LNCaP clone FGC (cell line): ENCODE measurements at places on chromosomes 13 and 19.

DNA sequence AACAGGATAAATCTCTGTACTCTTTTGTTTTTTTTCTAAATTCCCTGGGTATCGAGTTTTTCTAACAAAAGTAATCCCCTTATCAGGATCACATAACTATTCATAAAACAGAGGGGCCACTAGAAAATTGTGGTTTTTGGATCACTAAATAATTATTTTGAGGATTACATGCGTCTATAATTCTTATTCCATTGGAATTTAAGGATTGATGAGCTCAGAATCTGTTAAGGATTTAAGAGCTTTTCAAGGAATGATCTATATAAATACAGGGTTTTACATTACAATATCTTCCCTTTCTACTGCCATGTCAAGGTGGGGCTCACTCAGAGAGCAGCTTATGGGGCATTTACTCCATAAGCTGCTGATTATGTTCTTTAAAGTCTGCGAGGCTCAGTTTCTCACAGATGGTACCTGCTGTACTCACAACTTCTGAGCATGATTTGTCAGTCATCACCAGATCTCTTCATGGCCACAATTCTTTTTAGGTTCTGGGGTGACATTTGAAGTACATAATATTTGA, 449.8 kb downstream of the PCDH17 start:
- no peak for DNase-seq

- DNase-seq: no peak
These were observed 413.9 kb downstream of the KLF12 start for GRCh38 chr13:73720216-73720840.

GRCh38 chr13:60974296-60974695, 441.4 kb downstream of the PCDH20 start:
- DNase-seq: no peak

GRCh38 chr13:92354583-92354982, 872.0 kb upstream of the GPC6 start:
- DNase-seq: no peak

GRCh38 chr13:114023716-114024602, 50.1 kb upstream of the C13orf46 start:
- DNase-seq: no peak

DNA sequence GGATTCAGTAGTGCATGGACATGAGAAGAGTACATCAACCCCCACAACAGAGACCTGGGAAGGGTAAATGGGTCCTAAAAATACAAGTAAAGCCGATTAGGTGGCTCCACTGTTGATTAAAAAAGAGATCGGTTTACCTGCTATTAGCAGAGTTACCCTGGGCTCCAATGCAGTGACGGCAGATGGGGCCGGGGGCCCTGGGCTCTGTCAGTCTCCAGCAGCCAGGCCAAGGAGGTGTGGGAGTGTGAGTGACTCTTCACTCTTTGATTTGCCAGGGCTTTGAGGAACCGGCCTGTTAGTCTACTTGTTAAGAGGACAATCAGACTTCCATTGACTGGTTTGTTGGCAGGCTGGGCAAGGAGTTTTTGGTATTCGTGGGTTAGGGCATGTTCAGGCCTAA, 1368.7 kb downstream of the UQCRFS1 start:
- DNase-seq: no peak

- DNase-seq: no peak
These were observed 525.8 kb downstream of the MYO16 start for GRCh38 chr13:109154966-109155761.

DNA sequence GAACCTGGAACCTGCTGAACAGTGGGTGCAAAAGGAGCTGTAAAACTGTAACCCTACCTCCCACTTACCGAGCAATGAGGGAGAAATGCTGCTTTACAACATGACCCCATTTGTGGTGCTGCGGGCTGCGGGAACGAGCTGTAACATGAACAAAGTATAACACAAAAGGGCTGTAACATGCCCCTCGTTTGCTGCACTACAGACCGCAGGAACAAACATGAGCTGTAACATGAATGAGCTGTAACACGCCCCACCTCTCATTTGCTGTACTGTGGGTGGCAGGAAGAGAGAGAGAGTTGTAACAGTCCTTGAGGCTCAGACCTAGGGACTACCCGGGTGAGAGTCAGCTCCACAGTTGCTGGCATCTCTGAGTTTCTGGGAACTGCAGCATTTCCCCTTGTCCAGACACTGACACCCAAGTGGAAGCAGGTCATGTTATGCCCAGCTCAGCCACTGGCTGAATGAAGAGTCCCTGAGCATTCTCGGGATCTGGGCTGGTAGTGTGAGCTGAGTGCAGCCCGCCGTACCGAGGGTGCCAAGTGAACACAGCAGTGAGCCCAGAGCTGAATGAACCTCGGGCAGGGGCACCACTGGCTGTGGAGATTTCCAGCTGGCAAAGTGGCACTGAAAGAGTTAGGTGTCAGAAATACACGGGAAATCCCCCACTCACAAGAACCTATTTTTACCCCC, 1385.3 kb upstream of the SPRY2 start:
- no peak for DNase-seq

GRCh38 chr13:111954661-111955411, 112.1 kb upstream of the SOX1 start:
- no peak for DNase-seq

GRCh38 chr19:35902870-35903475, 644 bp downstream of the HCST start:
- DNase-seq: no peak

GRCh38 chr13:20798027-20798426, 24.3 kb upstream of the EEF1AKMT1 start:
- no peak for DNase-seq

GRCh38 chr13:31200637-31200971, 829 bp downstream of the B3GLCT start:
- DNase-seq: no peak

DNA sequence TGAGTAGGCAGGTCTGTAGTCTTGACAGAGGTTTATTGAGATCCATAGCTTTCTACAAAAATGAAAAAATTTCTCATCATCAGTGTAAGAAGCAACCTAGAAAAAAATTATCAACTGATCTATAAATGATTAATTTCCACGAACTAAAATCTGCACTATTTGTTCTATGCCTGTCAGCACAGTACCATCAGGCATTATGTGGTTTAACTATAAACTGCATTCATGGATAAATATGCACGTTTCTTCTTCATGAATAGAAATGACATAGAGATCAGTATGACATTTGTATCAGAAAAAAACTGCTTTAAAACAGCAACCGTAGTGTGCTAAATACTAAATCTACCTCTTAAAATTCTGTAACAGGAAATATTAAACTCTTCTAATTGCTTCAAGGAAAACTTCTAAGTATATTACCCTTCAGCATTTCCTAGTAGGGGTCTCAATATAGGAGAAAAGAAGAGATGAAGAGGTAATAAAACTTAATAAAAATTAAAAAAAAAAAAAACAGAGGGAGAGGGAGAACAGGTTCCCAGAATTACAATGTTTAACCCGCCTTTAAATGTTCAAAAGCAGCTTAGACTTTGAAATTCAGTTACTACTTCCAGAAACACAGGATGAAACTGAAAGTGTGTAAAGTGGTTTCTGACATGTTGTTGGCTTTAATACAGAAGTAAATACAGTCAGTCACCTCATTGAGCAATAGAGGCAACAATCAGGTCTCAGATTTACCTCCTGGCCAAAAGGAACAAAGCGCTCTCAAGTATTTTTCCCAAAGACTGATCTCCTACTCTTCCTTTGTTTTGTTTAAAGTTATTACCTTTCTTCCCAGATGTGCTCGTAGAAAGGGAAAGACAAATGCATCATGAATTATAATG, 144.4 kb downstream of the DIAPH3 start:
- DNase-seq: no peak

DNA sequence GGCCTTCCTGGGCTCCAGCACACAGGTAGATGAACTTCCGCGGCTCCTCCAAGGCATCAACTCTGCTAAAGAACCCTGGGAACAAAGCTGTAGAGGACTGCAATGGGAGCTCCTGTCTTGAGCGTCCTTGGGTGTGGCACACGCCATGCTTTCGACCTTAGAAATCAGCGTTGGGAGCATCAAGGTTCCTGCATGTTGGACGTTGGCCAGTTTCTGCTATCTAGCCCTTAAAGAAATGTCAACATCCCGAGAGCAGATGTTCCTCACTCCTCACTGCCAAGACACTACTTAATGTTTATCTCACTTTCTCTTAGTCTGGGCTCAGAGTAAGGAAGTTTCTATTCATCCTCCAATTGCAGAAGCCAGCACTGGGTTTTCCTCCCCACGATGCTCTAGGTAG, 70.6 kb upstream of the MEDAG start:
- DNase-seq: peak; percentile 77

- DNase-seq: no peak
These were observed 136.0 kb downstream of the OXGR1 start for GRCh38 chr13:96858133-96858826.

DNA sequence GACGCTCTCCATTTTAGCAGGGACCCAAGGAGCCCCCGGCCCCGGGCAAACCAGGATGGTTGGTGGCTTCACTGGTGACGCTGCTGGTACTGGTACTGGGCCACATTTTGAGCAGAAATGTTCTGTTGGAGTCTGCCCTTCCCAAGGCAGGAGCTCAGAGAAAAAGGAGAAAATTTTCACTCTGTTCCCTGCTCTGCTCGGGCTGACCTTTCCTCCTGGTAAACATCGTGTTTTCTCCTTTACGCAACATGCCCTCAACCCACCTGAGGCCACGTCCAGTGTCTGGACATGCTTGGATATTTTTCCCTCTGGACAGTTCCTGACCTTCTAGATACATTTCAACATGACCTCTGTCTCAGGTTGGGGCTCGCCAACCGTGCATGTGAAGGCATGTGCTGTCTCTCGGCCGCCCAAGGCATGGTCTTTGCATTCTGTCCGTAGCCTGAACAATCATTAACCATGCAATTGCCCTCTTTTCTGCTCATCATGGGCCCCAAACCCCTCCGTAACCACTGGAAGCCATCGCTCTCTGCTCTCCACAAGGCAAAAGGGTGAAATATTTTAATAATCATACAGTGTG, 115.2 kb upstream of the PEG3 start:
- no peak for DNase-seq

- DNase-seq: no peak
These were observed 53.3 kb downstream of the SOX21 start for GRCh38 chr13:94658926-94659597.

- no peak for DNase-seq
These were observed 34.4 kb downstream of the WDFY2 start for GRCh38 chr13:51618626-51619025.

DNA sequence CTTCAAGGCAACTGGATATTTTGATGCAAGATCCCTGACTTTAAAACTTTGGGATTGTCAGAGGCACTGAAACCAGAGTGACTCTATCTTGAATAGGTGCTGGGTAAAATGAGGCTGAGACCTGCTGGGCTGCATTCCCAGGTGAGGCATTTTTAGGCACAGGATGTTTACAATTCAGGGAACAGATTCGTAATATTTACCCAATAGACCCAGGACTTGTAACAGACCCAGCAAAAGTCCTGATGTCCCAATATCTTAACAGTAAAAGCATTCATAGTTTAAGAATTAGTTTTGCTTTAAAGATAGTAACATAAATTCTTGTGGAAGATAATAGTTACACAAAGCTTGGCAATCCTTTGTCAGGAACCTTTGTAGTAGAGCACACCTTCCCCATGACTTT, 166.2 kb downstream of the FGF14 start:
- DNase-seq: no peak

DNA sequence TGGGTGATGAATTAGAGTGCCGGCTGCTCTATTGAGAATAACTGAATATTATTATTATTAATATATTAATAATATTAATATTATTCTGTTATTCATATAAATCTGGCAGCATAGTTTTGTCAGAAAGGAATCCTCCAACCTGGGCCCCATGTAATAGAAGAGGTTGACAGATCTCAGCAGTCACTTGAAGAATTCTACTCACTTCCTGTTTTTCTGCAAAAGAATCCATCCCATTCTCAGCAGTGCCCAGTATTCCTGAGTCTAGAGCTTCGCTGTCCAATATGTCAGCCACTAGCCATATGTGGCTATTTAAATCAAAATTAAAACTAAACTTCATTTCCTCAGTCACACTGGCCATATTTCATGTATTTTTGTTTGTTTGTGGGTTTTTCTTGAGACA, 72.4 kb upstream of the USPL1 start:
- no peak for DNase-seq

DNA sequence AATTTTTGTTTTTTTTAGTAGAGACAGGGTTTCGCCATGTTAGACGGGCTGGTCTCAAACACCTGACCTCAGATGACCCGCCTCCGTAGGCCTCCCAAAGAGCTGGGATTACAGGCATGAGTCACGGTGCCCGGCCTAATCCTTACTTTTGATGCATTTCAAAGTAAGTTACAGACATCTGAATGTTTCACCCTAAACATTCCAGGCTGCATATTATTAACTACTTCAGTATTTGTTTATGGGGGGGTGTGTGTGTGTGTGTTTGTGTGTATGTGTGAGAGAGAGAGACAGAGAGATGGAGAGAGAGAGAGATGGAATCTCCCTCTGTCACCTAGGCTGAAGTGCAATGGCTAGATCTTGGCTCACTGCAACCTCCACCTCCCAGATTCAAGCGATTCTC, 13.1 kb downstream of the SULT2B1 start:
- no peak for DNase-seq

- no peak for DNase-seq
These were observed 5.7 kb upstream of the ZNF813 start for GRCh38 chr19:53461866-53462265.

DNA sequence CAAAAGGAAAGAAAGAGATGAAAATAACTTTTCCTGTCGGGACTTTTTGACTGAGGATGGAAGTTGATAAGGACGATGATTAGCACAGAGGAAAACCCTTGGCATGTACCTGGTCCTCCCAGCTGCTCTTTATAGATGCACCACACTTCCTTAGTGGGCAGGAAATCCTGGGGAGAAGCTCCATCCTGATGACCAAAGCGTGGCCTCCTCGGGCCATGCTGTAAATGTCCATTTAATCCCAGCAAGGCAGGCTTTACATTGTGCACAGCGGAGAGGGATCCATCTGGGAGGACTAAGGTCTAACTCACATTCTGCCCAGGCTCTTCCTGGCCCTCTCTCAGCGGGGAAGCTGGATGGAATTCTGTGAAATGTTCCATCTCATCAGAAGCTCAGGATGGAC, 113.5 kb downstream of the COL4A2 start:
- DNase-seq: no peak
